Psoas muscle (tissue), 8 donors: ENCODE measurements at places on chromosomes 7 and 10. TPM values are rescaled to one million over a fixed set of nuclear protein-coding genes. Genes with fewer than 3 reads are reported as not detected.

GRCh38 chr10:101292194-101293006, 61.6 kb upstream of the BTRC start:
- no peaks in the 10 kb centered on the region for H3K36me3 ChIP-seq
- peaks cover 17% of the 10 kb centered on the region for H3K27me3 ChIP-seq
- peak overlapping the region; percentile 88 for H3K27ac ChIP-seq

DNA sequence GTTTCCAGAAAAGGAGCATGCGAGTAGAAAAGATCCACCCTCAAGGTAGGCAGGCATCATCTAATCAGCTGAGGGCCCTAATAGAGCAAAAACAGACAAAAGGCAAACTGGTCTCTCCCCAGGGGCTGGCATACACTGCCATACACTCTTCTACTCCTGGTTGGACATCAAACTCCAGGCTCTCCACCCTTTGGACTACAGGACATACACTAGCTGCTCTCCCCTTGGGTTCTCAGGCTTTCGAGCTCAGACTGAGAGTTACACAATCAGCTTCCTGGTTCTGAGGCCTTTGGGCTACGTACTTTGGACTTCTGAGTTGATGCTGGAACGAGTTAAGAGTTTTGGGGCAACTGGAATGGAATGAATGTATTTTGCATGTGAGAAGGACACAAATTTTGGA, 50.9 kb upstream of the TM9SF3 start:
- H3K27ac ChIP-seq, result no peak overlapping the region
- no peaks in the 10 kb centered on the region for H3K36me3 ChIP-seq
- no peaks in the 10 kb centered on the region for H3K4me1 ChIP-seq
- H3K4me3 ChIP-seq, result no peak overlapping the region
- DNase-seq, result no peak

DNA sequence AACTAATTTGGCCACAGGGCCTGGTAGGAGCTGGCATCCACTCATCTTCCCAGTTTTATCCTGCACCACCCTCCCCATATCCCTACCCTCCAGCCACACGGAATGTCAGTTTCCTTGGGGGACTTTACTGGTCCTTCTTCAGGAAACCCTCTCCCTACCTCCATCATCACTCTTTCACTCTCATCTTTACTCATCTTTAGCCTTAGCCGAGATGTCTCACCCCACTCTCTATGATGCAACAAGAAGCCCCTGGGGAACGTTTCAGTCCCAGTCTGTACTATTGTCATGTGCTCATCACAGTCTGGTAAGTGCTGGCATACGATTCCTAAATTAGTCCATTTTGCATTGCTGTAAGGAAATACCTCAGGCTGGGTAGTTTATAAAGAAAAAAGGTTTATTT, 34.9 kb upstream of the TMEM248 start:
- H3K4me3 ChIP-seq, result no peak overlapping the region
- no peaks in the 10 kb centered on the region for H3K4me1 ChIP-seq
- DNase-seq, result no peak

DNA sequence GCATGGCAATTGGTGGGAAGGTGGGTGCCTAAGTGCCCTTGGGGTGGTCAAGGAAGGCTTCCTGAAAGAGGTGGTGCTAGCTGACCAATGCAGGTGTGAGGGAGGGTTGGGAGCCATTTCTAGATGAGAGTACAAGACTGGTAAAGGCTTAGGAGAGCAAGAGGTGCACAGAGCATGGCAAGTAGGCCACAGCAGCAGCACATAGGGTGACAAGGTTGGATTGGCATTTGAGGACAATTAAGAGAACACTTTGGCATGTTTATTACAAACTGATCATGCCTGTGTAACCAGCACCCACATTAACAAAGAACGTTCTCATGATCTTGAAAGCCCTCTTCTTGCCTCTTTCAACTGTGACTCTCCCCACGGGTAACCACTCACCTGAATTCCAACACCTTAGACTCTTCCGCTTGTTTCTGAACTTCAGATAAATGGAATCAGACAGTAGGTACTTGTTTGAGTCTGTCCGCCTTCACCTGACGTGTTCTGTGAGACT, 107.6 kb downstream of the MYL10 start:
- H3K27ac ChIP-seq, result no peak overlapping the region
- no peak overlapping the region for H3K4me3 ChIP-seq
- no peaks in the 10 kb centered on the region for H3K36me3 ChIP-seq
- H3K4me1 ChIP-seq, result peaks cover 3% of the 10 kb centered on the region

- H3K36me3 ChIP-seq, result no peaks in the 10 kb centered on the region
- H3K27ac ChIP-seq, result peak overlapping the region; percentile 68
- peak overlapping the region; percentile 33 for H3K4me3 ChIP-seq
- H3K4me1 ChIP-seq, result peaks cover 43% of the 10 kb centered on the region
- H3K27me3 ChIP-seq, result no peaks in the 10 kb centered on the region
Observed at GRCh38 chr7:27110186-27111031, 7.9 kb upstream of the HOXA2 start.

RBP4 gene
- 13.6 TPM for polyA plus RNA-seq

UCN3 gene
- not detected for polyA plus RNA-seq

UPK3B gene
- polyA plus RNA-seq, result 0.23 TPM

TWIST1 gene
- 0.46 TPM for polyA plus RNA-seq
